LHCN-M2 (cell line): ENCODE measurements at places on chromosomes 6 and 20. TPM values are rescaled to one million over a fixed set of nuclear protein-coding genes. Genes with fewer than 3 reads are reported as not detected.

DNA sequence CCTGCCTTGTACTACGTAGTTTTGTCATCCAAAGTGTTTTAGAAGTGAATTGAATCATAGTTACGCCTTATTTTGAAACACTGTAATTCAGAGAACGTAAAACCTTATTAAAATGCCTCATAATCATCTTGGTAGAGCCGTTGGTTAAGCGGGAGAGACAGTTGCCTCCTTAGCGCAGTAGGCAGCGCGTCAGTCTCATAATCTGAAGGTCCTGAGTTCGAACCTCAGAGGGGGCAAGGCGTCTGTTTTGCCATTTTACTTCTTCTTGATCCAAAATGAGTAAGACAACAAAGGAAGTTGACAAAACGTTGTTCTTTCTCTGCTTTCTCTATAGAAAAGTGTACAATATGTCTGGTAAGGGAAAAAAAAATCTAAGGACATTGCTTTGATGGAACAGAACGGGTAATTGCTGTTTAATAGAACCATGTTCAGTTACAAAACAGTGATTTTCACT is 20.7 kb upstream of the TRIM27 start:
- peak; percentile 78 for DNase-seq

DNA sequence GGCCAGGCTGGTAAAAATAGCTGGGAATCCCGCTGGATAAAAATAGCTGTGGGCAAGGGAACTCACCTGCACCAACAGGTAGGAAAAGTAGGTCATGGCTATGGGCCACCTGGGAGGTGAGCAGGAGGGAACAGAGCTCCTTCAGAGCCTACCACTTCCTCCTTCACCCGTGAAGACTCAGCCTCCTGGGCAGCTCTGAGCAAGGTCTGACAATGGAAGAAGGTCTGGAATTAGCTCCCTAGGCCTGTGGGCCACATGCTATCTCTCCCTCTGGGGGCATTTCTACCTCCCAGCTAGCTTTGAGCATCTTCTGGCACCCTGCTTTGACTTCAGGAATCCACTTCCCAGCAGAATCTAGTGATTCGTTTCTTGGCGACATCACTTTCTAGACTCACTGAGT is 153.9 kb downstream of the MRPL14 start:
- no peak for DNase-seq

DNA sequence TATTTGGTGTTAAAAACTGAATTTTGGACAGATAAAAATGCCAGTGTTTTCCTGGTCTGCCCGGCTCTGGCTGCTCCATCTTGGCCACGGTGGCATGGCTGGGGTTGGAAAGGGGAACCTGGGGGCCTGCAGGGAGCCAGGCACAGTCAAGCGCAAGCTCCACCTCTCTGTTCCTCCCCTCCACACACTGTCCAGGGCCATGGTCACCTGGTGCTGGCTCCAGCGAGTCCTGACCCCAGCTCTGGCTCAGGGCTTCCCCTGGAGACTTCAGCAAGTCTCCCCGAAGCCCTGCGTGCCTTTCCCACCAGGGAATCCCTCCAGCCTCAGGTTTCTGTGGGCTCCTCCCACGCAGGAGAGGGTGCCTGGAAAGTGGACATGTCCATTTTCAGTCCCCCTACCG is 298.5 kb downstream of the QKI start:
- DNase-seq = no peak

GRCh38 chr6:149212206-149212605 is 105.3 kb upstream of the TAB2 start:
- no peak for DNase-seq

- DNase-seq = no peak
Observed at GRCh38 chr6:113306552-113307145, 550.5 kb upstream of the MARCKS start.

GRCh38 chr20:62872184-62872847 is 10.7 kb upstream of the TCFL5 start:
- DNase-seq = no peak

GRCh38 chr20:5065879-5066383 is 53.8 kb downstream of the PCNA start:
- DNase-seq = peak; percentile 99

DNA sequence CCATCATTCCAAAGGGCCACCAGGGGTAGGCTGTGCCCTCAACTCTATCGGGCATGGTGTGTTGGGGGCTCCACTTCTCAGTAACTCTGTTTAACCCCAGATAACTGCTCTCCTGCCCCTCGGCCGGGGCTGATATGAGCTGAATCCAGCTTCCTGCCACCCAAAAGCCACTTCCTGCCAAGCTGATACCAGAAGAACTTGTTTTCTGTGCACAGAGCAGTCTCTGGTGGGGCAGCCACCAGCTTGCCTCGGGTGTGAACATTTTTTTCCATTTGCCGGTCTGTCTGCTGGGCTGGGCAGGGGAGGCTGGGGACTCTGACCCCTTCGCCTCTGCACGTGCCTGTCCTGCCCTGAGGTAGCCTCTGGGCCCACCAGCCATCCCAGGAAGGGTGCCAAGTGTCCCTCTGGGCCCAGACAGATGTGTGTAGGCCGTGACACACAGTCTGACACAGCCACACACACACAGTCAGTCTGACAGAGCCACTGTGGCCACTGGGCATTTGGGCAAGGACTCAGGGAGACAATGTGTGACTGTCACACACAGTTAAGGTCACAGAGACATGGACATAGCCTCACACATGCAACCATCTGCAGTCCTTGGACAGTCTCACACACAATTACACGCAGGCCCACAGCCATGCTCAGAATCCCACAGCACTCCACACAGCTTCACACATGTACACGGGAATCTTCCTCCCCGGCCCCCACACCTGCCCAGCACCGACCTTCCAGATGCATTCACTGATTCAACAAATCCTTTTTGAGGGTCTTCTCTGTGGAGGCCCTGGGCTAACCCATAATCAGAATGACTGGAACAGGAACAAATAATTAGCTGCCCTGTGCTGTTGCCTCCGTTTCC is 45.1 kb downstream of the NOL4L start:
- DNase-seq = no peak

DNA sequence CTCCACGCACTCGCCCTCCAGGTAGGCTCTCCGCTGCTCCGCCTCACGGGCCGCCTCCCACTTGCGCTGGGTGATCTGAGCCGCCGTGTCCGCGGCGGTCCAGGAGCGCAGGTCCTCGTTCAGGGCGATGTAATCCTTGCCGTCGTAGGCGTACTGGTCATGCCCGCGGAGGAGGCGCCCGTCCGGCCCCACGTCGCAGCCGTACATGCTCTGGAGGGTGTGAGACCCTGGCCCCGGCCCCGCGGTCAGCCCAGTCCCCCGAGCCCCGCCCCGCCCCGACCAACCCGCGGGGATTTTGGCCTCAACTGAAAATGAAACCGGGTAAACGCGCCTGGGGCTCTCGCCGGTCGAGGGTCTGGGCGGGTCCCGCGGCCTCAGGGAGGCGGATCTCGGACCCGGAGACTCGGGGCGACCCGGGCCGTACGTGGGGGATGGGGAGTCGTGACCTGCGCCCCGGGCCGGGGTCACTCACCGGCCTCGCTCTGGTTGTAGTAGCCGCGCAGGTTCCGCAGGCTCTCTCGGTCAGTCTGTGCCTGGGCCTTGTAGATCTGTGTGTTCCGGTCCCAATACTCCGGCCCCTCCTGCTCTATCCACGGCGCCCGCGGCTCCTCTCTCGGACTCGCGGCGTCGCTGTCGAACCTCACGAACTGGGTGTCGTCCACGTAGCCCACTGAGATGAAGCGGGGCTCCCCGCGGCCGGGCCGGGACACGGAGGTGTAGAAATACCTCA is 598 bp downstream of the HLA-B start:
- DNase-seq = no peak

DNA sequence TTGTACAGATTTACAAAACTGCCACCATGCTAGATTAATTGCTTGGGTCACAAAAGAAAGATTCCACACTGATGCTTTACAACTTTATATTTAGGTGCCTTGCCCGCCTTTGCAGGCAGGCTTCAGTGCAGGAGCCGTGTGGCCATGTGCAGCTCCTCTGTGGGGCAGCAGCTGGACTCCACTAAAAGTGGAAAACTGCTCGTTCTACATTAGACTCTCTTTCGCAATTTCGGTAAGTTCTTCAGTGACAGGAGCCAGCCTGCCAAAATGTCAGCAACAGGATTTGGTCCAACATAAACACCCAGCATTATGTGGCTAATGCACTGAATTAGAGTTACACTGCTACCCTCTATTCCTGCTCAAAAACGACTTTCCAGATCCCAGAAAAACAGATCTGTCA is 174.4 kb upstream of the KCNK16 start:
- DNase-seq = no peak

DNA sequence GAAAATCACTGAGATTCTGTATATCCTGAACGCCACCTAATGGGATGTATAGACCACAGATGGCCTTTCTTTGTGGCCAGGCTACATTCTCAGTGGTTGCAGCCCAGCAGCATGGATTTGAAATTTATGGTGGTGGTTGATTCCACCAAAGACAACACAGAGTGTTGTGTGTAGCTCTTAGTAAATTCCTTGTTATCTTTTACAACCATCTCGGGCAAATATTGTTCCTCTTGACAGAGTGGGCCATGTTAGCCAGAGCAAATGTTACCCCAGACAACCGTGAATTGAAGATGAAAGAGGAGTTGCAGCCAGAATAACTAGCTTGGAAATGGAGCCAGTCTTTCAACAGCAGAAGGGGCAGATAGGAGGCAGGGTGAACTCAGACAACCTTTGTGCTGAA is 39.5 kb downstream of the SLC24A3 start:
- DNase-seq = no peak

- DNase-seq = no peak
Observed at GRCh38 chr20:32487381-32487780, 97.8 kb downstream of the NOL4L start.

DNA sequence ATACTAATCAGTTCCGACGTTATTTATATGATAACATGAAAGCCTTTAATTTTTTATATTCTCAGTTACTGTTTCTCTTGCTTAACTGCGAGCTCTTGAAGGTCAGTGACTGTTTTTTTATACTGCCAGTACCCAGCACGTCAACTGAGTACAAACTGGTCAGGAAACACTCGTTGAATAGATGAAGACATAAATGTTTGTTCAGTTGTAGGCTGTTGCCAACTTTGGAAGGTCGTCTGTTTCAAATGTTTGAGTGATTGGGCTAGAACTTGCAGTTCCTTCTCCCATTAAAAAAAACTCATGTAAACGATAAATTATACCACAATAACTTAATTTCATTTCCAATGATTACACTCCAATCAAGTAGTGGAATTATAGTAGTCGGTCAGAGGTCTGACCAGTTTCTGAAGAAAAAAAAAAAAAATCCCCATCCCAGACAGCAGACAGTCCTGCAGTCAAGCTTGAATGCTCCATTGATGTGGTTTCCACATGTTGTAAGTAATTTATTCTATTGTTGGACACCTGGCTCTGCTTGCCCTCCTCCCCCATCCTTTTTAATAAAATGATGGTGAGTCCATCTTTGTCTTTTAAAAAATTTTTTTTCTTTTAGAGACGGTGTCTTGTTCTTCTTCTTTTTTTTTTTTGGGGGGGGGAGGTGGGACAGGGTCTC is 81.1 kb downstream of the SASH1 start:
- no peak for DNase-seq

GRCh38 chr6:107259951-107260350 is 144.6 kb upstream of the BEND3 start:
- no peak for DNase-seq

- peak; percentile 68 for DNase-seq
Observed at GRCh38 chr6:36984581-36985416, 1.2 kb downstream of the MTCH1 start.

GRCh38 chr6:156647991-156648390 is 129.2 kb upstream of the ARID1B start:
- DNase-seq = no peak

- DNase-seq = no peak
Observed at GRCh38 chr20:13260650-13261279, 39.7 kb downstream of the ISM1 start.

- DNase-seq = no peak
Observed at GRCh38 chr20:12161734-12162133, 244.0 kb downstream of the BTBD3 start.

DNA sequence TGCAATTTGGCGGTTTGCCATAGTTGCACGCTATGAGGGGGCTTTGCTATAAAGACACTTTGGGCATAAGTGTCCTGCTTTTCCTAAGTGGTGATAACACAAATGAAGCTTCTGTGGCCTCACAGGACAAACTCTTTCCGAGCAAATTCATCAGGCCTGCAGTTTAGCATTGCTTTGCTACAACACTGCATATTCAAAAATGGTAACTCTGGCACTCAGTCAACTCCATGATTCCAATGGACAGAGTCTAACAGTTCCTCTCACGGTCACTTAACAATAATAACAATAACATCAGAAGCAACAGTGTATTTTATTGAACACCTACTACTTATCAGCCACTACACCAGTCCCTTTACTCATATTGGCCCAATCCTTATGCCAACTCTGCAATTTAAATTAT is 222.5 kb downstream of the FRK start:
- no peak for DNase-seq

GRCh38 chr6:144007478-144008119 is 460 bp downstream of the PLAGL1 start:
- no peak for DNase-seq

GRCh38 chr20:47353239-47353691 is 3.2 kb downstream of the ZMYND8 start:
- DNase-seq = no peak

DNA sequence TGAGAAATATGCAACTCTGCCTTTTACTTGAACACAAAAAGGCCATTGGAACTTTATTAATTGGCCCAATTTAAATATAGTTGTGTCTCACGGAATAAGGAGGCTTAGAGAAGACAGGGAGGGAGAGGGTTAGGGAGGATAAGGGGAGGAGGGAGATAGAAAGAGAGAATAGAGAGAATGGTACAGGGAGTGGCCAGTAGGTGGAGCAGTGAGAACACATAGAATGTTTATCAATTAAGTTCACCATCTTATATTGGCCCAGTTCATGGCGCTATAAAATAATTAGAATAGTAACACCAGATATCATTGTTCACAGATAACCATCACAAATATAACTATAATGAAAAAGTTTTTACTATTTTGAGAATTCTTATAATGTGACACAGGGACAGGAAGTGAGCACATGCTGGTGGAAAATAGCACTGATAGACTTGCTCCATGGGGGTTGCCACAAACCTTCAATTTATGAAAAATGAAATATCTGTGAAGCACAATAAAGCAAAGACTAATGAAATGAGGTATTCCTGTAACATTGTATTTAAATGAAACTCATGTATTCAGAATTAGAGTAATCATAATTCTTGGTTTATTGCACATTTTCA is 374.1 kb upstream of the MANEA start:
- peak; percentile 7 for DNase-seq

GATA5 gene
- total RNA-seq = not detected in 2 replicates

SLC22A2 gene
- total RNA-seq = not detected in 2 replicates

PLTP gene
- total RNA-seq = 7.2 and 10.3 TPM in 2 replicates

OPN5 gene
- total RNA-seq = not detected in 2 replicates

F13A1 gene
- total RNA-seq = 7.6 and 15.0 TPM in 2 replicates

TAGAP gene
- not detected in 2 replicates for total RNA-seq

SGK2 gene
- total RNA-seq = not detected in 2 replicates

BLTP3A gene
- 1.2 and 2.2 TPM in 2 replicates for total RNA-seq

OR2J3 gene
- total RNA-seq = not detected in 2 replicates

MYL9 gene
- total RNA-seq = 80.9 and 83.7 TPM in 2 replicates

CLPSL1 gene
- total RNA-seq = not detected in 2 replicates

FBXO30 gene
- 11.0 and 12.2 TPM in 2 replicates for total RNA-seq

TREML2 gene
- total RNA-seq = not detected in 2 replicates

GCM1 gene
- total RNA-seq = not detected in 2 replicates

ATP6V1G2 gene
- total RNA-seq = 3.1 and 3.3 TPM in 2 replicates

PHIP gene
- 20.1 and 23.7 TPM in 2 replicates for total RNA-seq
